NCI-H1048 (cell line): ENCODE measurements at places on chromosomes 1 and 21.

GRCh38 chr1:18422076-18422777 is 58.5 kb upstream of the KLHDC7A start:
- no peak for DNase-seq

GRCh38 chr1:36624466-36624865 is 141.8 kb upstream of the CSF3R start:
- DNase-seq = no peak

- no peak for DNase-seq
These were observed 62.2 kb upstream of the WLS start for GRCh38 chr1:68294367-68295066.

DNA sequence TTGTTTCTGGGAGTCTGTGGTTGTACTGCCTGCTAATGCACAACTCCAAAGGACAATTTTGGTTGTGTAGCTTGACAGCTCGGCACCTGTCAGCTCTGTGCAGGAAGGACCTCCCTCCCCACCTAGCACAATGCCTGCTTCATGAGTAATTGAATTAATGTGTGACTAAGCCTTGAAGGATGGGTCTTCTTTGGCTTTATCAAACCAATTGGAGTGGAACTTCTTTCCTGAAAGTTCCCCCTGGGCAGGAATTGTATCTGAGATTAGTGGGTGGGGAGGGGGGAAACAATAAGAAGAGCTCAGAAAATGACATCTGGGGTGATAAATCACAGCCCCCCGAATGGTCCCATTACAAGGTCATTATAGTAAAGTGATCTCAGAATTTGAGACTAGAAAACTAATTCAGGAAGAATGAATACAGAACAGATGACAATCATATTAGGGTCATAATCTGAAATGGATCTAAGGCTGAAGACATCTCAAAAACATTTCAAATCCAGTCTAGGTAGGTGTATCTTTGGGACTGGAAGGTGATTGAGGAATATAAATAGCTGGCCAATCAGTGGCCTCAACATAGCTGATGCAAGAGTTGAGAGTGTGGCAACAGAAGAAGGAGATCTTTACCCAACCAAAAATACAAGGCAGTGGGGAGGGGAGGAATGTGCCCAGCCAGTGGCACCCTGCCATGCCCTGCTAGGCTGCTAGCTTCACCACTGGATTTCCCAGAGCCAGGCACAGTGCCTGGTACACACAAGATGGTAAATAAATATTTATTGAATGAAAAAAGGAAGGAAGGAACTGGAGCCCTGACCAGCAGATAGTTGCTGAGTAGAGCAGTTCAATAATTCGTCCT is 10.1 kb upstream of the SESN2 start:
- DNase-seq = no peak

DNA sequence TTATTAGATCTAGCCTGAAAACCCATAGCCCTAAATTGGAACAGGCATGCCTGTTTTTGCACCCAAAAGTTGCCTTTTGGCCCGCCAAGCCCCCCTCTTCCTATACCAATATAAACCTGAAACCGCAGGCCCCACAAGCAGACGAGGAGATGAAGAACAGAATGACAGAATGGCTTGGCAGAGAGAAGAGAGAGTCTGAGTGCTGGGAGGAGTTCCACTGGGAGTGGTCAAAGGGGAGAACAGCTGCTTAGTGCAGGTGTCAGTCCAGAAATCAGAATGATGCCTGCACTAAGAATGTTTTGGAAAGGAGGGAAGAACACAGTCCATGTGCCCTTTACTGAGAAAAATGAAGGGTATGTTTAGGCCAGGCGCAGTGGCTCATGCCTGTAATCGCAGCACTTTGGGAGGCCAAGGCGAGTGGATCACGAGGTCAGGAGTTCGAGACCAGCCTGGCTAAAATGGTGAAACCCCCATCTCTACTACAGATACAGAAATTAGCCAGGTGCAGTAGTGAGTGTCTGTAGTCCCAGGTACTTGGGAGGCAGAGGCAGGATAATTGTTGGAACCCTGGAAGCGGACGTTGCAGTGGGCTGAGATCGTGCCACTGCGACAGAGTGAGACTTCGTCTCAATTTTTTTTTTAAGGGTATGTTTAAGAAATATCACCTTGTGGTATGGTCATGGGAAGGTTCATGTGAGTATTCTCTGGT is 9.4 kb downstream of the DYRK1A start:
- DNase-seq = no peak

- no peak for DNase-seq
These were observed 123.7 kb downstream of the SMYD2 start for GRCh38 chr1:214404571-214405213.

DNA sequence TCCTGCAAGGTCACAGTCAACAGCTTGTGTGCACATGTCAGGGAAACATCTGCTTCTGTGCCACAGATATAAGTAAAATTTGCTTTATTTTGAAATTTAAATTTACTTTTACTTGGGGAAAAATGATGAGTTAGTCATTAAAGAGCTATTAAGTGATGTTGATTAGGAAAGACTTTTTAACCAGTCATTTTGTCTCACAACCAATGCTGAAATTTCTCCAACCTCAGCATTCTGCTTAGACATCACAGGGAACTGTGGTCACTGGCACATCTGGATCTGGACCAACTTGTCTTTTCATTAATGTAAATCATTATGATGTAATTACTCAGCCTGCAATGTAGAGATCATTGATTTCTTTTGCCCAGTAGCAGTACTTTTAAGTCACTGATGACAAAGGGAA is 301.0 kb downstream of the TTLL7 start:
- DNase-seq = no peak

DNA sequence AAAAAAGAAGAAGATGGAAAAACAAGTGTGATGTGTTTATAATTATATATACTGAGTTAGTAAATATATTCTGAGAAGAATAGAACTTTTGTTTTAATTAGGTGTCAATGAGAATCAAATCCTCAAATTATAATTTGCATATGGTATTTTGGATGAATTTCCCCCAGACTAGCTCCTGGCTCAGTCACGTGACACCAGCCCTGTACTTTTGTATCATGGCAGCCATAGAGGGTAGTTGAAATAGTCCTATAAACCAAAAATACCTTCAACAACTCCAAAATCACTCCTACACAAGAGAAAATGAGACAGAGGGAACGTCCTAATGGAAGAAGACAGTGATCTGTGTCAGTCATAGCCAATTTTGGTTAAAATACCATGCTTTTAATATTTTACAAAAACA is 9.0 kb upstream of the S1PR1 start:
- DNase-seq = no peak
